GM12891 (cell line): ENCODE measurements at places on chromosomes 6 and 20.

DNA sequence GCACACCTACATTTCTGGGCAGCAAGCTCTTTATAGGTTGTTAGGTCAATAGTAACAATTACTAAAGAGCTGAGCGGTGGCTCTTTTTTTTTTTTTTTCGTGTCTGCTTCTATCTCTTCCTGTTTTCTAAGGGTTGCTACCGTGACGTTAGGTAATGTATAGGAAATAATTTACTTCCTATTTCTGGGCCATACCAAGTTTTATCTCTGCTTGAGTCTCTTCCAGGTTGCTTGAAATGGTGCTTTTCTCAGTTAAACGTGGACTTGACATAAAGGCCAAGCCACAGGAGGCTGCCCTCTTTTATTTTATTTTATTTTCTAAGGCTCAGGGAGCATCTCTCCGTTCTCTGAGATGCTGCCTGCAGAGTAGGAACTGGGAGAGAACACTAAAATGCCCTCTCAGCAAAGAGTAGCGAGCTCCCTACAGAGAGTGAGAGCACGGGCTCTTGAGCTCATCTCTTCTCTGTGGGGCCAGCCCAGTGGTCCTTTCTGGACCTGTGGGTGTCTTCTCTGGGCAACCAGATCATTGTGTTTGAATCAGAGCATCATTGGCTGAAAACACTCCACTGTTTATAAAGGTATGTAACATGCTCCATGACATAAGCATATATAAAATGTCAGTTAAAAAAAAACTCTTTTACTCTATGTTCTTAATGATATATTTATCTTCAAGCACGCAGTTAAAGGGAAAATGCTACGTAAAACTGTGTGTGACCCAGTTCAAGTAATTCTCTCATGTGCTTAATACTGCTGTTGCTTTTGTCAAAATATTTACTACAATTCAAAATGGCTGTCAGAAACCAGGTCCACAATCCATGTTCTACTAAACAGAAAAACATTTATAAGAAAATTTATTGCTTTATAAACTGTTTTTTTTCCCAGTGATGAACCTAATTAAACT, at the start of gene ZNF831:
Gene ZNF831 (plus strand): TSS at position 191 of the 900 bp plus-strand sequence. CDS start 27,199 bp downstream, outside the sequence.
- no peak for DNase-seq

DNA sequence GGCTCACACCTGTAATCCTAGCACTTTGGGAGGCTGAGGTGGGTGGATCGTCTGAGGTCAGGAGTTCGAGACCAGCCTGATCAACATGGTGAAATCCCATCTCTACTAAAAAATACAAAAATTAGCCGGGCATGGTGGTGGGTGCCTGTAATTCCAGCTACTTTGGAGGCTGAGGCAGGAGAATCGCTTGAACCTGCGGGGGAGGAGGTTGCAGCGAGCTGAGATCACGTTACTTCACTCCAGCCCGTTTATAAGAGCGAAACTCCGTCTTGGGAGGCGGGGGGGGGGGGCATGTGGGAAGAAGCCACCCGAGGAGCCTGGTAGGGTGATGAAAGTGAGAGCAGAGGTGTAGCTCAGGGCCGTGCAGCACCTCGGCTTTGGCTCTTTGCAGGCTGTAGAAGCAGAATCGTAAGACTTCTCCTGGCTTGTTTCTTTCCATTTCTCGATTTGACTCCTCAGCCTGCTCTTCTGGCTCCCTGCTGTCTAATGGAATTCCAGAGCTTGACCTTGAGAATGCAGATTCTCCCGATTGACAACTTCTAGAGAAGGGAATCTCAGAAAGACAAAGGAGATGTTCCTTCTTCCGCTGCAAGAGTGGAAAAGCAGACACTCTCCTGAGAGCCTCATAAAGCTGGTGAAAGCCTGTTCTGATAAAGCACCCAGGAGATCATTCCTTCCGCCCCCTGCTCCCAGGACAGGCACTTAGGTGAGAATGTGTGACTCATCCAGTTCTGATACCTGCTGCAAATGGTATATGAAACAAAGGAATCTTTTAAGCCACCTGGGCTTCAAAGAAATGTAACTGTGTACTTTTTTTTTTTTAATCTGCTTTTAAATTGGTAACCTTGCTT, 26.0 kb upstream of the PPP1R16B start:
- DNase-seq = no peak

DNA sequence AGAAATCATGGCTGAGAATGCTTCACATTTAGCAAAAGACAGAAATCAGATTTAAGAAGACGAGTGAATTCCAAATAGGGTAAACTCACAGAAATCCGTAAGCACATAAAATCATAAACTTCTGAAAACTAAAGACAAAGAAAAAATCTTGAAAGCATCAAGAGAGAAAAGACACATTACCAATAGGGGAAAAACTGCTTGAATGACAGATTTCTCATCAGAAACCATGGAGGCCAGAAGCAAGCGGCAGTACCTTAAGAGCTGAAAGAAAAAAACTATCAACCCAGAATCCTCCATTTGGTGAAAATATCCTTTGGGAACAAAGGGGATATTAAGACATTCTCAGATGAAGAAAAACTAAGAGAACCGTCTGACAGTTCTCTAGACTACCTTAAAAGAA, 66.6 kb upstream of the EMILIN3 start:
- no peak for DNase-seq

- DNase-seq = no peak
Observed at GRCh38 chr20:18775633-18776032, 38.0 kb upstream of the SCP2D1 start.

DNA sequence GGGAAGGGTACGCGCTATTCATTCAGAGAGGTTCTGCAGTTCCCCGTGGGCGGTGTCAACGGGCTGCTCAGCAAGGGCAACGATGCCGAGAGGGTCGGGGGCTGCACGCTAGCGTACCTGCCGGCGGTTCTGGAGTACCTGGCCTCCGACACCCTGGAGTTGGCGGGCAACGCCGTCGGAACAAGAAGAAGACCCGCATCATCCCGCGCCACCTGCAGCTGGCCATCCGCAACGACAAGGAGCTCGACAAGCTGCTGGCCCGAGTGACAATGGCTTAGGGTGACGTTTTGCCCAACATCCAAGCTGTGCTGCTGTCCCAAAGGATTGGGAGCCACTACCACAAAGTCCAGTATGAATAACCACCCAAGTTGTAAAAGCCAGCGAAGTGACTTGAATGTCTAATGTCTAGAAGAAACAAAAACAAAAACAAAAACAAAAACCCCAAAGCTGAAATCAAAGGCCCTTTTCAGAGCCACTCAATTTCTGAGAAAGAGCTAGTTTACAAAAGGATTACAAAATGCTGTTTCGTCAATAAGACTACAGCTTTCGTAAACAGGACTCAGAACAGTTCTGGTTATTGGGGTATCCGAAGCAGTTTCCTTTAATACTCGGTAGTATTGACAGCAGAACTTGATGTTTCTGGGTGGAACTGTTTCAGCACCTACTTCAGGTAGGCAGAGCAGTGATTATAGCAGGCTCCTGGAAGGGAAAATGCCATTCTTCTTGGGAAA, 21.9 kb upstream of the SLC17A4 start:
- no peak for DNase-seq

DNA sequence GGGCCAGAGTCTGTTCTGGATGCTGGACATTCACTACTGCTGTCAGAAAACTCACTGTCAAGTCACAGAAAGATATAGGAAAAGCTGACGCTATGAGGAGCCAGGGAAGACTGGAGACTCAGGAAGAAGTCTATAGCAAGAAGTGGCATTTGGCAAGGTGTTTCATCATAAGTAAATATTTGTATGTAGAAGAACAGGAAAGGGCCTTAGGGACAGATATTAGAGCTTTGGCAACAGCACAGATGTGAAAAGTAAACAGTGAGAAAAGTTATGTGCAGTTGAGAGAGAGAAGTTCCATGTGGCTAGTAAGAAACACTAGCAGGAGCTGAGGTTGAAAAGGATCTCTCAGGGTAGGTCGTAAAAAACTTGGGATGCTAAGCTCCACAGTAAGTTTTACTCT, 868.9 kb downstream of the PHF3 start:
- DNase-seq = no peak

GRCh38 chr6:82686719-82687118, 323.1 kb downstream of the TPBG start:
- no peak for DNase-seq

- no peak for DNase-seq
Observed at GRCh38 chr20:41655962-41656618, 37.9 kb upstream of the CHD6 start.

GRCh38 chr6:37058084-37058586, 52.7 kb downstream of the FGD2 start:
- DNase-seq = no peak

- no peak for DNase-seq
Observed at GRCh38 chr6:7489376-7489775, 52.1 kb upstream of the DSP start.

GRCh38 chr6:63634630-63635029, 972 bp upstream of the PHF3 start:
- DNase-seq = no peak

DNA sequence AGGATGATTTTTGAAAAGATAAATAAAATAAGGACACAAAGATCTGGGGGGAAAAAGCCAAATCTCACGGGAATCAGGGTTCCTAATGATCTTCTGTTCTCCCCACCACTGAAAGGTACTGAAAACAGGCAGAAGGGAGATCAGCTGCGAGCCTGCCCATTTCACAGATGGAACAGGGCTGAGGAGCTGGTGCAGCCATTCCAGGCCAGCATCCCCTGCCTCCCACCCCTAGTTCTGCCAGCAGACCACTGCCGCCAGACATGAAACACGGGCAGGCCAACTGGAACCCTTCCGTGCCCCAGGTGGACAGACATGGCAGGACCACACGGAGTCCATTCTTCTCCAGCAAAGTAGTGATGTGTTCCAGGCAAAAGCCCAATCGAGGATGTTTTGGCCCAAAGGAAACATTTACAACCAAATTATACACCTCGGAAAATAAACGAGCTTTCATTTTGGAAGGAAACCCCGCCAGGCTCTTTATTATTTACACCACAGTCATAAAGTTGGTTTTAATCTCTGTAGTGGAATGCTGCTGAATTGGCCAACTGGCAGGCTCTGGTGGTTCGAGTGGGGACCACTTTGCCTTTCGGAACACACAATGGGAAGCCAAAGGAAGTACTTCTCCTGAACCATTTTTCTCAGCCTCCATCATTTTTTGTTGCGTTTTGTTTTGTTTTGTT, 28.2 kb downstream of the ISM1 start:
- DNase-seq = no peak

GRCh38 chr6:157152556-157152955, 170.8 kb downstream of the TMEM242 start:
- DNase-seq = no peak

- no peak for DNase-seq
Observed at GRCh38 chr6:95785785-95786184, 208.4 kb downstream of the MANEA start.

DNA sequence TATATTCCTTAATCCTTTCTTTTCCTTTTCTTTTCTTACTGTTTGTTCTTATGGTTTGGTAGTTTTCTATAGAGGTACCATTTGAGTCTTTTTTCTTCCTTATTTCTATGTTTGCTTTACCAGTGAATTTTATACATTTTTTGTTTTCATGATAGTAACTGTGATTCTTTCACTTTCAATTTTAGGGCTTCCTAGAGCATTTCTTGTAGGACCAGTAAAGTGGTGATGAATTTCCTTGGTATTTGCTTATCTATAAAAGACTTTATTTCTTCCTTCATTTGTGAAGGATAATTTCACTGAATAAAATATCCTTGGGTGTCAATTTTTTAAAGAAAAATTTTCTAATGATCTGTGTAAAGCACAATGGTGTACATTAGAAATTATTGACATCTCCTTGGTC, 637.4 kb downstream of the CD109 start:
- DNase-seq = no peak

GRCh38 chr6:37893257-37893656, 73.7 kb downstream of the ZFAND3 start:
- DNase-seq = no peak

DNA sequence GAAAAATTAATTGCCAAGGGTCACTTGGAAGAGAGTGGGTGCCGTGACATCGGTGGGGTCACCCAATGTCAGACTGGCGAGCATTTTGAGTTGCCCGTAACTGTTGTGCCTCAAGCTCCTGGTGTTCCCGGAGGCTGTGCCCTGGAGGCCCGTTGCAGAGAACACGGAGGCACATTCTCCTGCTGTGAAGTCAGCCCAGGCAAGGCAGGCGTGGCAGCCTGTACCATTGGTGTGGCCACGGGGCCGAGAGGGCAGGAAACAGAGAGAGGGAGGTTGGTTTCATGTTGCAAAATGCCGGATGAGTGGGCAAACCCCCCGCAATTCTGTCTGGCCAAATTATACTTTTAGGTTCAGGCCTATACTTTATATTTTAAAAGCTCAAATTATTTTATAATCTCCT, 81.2 kb downstream of the THBS2 start:
- DNase-seq = no peak

DNA sequence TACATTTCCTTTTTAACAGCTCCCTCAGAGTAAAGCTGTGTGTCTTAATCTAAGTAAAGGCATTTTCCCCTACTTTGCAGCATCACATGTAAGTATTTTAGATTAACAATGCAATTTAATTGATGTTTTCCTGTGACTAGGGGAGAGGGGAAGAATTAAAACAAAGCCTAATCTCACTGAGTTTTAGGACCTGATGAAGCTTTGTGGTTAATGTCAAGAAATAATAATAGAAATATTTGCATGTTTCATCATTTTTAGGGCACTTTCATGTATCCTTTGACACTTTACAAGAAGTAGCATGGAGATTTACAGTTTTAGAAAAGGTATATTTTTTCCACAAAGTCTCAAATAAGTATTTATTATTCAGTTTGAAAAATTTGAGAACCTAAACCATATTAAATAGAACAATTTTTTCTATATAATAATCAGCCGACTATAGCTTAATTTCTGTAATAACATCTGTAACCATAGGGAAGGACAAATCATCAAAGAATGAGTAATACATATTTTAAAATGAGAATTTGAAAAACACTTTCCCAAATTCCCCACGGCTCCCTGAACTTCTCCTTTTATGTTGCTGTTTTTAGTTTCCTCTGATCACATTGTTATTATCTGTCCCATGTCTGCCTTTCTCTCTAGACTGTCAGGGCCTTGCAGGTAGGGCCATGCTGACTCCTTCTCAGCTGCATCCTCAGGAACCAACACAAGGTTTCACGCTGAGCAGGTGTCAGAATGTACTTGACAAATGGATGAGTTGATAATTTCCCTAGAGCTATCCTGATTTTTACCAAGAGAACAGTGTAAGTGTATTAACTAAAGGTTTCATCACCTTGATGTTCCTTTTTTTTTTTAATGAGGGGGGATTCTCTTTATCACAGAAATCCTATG, 338.1 kb downstream of the SYNE1 start:
- no peak for DNase-seq

- no peak for DNase-seq
Observed at GRCh38 chr6:127190552-127190951, 72.1 kb downstream of the RSPO3 start.

GRCh38 chr6:12622566-12622965, 94.0 kb upstream of the PHACTR1 start:
- no peak for DNase-seq
